ENCODE measurements at places on chromosomes 6 and 20. TPM values are rescaled to one million over a fixed set of nuclear protein-coding genes. Genes with fewer than 3 reads are reported as not detected.

The PLEKHG1 gene
- 30.9 TPM for total RNA-seq

The GINS1 gene
- 2.7 TPM for total RNA-seq

The LIN28B gene
- total RNA-seq: not detected

The EYA4 gene
- total RNA-seq: 0.06 TPM

The HEY2 gene
- total RNA-seq: 0.76 TPM

The TRDN gene
- total RNA-seq: not detected

The COL20A1 gene
- not detected for total RNA-seq

The SLC4A11 gene
- 0.56 TPM for total RNA-seq

The CCM2L gene
- total RNA-seq: 1.7 TPM

The IPCEF1 gene
- total RNA-seq: 1.8 TPM

The NFS1 gene
- total RNA-seq: 39.0 TPM

The KDM1B gene
- 33.7 TPM for total RNA-seq

The HSPA1A gene
- 124 TPM for total RNA-seq

The PPP1R16B gene
- 2.1 TPM for total RNA-seq

The CALHM4 gene
- not detected for total RNA-seq

The GATA5 gene
- total RNA-seq: not detected

The HLA-DPB1 gene
- 65.5 TPM for total RNA-seq

The E2F3 gene
- 9.5 TPM for total RNA-seq

The NKX2-2 gene
- total RNA-seq: 1.4 TPM

Measured in left colon (tissue), 2 donors.